ENCODE measurements at places on chromosomes 12 and 14.

DNA sequence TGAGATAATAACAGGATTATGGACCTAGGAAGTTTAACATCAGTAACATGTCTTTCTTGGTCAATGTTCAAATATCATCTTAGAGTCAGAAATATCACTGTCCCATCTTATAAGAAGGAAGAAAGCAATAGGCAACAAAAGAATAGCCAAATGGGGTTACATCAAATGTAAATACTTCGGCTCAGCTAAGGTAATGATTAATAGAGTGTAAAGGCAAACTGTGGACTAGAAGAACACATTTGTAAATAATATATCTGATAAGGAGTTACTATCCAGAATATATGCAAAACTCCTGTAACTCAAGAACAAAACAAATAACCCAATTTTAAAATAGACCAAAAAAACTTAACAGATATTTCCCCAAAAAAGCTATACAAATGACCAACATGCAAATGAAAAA lies 630.3 kb downstream of the RPS29 start:
- no peak for DNase-seq

DNA sequence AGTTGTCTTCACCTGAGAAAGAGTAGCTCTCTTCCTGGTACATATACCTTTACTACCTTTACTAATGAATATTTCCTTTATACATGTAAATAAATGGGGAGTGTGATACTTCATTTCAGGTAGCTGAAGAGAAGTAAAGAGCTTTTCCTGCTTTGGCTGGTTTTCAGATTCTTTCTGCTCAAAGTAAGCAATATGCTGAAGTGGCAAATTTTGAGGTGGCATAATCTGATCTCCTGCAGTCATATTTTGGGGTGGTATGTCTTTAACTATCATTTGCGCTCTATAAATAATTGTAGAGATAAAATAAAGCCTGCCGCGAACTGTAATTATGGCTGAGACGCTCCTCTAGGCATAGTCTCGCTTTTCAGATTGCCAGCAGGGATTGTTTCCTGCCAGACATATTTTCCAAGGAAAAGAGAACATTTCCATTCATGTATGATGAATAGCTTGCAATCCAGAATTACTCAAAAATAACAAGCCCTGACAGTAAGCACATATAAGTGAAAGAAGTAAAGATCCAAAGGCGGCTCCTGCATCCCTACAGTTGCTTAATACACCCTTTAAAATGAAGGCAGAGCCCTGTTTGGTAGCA lies 200.7 kb downstream of the C12orf50 start:
- DNase-seq: no peak

DNA sequence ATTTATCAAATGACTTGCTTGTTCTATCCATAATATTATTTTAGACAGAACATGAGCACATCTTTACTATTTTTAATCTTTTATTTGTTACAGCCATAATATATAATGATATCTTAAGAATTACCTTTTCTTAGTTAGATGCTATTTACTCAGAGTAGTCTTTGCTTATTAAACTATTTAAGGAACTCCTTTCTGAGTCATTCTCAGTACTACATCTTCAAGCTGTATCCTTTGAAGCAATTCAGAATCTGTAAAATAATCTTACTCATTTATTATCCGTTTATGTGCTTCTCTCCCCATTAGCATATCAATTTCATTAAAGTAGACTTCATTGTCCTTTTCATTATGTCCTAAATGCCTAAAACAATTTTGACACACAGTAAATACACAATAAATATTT lies 240.4 kb upstream of the FAR2 start:
- no peak for DNase-seq

- DNase-seq: no peak
Observed at GRCh38 chr12:19003141-19003540, 126.4 kb upstream of the PLEKHA5 start.

- DNase-seq: no peak
Observed at GRCh38 chr14:75147423-75148071, 20.7 kb upstream of the NEK9 start.

GRCh38 chr14:41073544-41073943 lies 533.1 kb upstream of the LRFN5 start:
- no peak for DNase-seq

DNA sequence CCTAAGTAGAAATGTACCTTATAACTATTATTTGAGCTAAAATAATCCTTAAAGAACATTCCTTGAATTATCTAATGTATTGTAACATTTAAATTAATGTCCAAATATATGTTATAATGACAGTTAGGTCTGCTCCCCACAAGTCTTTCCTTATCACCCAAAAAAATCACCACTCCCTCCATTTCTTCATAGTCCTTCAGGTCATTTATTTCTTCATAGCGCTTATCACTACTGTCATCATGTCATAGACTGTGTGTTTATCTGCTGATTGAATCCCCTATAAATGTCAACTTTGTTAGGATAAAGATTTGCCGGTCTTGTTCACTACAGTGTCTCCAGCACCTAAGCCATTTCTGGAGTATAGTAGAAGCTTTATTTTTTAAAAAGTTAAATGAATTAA lies 12.0 kb downstream of the LUM start:
- no peak for DNase-seq

Measured in stimulated activated CD4-positive, alpha-beta T cell treated with anti-CD3 and anti-CD28 coated beads, Interleukin-4, amount 100 ng/mL, for 1 hour (primary cell).